ENCODE measurements at places on chromosomes 2 and 18.

GRCh38 chr2:180161415-180161814 lies 154.3 kb upstream of the CWC22 start:
- no peak for DNase-seq

GRCh38 chr2:236835307-236836024 lies 250.2 kb upstream of the COPS8 start:
- DNase-seq = no peak

- DNase-seq = no peak
Measured at GRCh38 chr2:239575931-239576445, 175.2 kb upstream of the HDAC4 start.

DNA sequence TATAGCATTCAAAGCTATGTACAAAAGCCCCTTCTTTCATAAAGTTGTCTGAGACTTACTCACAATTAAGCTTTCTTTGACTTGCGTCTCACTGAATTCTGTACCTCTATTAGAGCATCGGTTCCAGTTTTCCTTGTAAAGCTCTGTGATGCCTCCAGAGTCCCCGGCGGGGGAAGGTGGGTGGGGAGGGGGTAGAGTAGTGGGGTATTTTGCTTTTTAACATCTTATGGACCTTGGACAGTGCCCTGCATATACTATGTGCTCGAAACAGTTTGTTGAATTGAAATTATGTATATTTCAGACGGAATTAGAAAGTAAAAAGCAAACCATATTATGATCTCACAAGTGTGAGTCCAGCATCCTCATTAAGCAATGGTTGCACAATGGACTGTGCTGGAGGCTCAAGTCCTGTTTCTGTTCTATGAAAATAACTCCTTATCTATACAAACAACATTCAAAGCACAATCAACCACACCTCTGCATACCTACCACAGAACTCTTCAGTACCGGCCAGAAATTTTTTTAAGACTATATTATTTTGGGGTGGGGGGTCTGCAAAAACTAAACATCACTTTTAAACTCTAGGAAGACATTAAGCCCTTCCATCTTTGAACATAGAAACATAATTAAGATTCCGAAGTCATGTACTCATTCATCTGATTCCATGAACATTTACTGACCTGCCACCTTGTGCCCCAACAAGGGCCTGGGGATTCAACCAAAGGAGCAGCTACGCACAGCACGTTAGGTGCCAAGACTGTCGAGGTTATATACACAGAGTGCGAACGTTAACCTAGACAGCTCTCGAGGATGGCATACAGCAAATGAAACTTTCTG lies 908 bp downstream of the STAT1 start:
- DNase-seq = no peak

DNA sequence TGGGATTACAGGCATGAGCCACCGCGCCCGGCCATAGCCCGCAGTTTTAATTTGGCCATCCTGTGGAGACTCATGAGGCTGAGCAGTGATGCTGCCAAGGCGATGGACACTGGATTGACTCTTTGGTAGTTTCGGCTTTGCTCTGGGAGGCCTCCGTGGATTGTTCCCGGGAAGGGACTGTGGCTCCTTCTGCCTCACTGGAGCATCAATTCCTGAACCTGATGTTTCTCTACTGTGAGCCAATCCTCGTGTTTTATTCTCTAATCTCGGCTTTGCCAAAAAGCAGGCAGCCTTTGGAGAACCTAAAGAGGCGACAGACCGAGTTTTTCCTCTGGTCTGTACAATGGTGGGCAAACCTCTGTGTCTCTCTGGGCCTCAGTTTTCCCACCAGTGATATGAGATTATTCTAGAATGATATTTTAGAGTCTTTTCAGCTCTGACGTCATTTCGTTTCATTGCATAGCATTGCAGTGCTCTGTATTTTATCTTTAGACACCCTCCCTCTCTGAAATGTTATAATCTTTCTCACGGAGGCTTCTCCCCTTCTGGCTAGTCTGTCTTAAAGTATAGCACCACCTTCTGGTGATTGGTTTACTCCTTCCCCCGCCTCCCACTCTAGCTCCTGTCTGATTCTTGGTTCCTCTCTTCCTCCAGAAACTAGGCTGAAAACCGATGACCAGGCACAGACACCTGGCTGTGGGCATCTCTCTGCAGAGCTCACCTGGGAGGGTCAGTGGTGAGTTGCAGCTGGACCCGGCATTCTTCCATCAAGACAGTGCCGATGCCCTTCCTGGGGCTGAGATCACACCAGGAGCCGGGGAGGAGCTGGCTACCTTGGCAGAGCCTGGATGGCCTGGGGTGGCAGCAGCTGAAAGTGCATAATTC lies 341.3 kb downstream of the MYCN start:
- peak; percentile 29 for DNase-seq

DNA sequence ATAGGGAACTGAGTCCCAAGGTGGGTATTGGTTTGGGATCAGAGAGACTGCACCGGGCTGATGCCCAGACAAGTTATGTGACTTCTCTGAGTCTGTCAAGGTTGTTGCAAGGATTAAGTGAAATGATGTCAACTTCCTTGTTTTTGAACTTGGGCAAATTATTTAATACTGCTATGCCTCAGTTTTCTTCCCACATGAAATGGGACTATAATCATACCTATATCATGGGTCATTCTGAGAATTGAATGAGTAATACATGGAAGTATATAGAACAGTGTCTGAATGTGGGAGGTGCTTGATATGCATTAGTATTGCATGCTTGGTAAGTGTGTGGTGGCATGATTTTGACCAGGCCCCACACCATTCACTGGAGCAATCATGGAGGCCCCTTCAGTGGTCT lies 99.0 kb downstream of the PRKCE start:
- DNase-seq = no peak

- DNase-seq = no peak
Measured at GRCh38 chr18:294566-294965, 26.7 kb upstream of the THOC1 start.

GRCh38 chr2:64658269-64658668 lies 4.6 kb upstream of the SERTAD2 start:
- DNase-seq = no peak

GRCh38 chr2:172339371-172340010 lies 87.9 kb upstream of the ITGA6 start:
- DNase-seq = peak; percentile 31

DNA sequence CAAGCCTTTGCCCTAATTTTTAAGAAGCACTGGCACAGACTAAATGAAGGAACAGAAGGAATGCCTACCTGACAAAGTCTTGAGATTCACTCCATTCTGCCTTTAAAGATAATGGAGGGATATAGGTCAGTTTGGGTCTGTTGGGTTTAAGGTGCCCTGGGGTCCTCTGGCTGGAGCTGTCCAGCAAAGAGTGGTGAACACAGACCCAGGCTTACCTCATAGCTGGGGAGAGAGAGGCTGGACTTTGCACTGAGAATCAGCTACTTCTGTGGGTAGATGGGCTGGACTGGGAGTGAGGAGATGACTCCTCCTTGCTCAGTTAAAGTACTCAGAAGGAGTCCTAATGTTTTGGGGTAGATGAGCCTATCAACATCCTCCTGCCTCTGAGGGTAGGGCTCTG lies 64.4 kb upstream of the CXCR4 start:
- no peak for DNase-seq

DNA sequence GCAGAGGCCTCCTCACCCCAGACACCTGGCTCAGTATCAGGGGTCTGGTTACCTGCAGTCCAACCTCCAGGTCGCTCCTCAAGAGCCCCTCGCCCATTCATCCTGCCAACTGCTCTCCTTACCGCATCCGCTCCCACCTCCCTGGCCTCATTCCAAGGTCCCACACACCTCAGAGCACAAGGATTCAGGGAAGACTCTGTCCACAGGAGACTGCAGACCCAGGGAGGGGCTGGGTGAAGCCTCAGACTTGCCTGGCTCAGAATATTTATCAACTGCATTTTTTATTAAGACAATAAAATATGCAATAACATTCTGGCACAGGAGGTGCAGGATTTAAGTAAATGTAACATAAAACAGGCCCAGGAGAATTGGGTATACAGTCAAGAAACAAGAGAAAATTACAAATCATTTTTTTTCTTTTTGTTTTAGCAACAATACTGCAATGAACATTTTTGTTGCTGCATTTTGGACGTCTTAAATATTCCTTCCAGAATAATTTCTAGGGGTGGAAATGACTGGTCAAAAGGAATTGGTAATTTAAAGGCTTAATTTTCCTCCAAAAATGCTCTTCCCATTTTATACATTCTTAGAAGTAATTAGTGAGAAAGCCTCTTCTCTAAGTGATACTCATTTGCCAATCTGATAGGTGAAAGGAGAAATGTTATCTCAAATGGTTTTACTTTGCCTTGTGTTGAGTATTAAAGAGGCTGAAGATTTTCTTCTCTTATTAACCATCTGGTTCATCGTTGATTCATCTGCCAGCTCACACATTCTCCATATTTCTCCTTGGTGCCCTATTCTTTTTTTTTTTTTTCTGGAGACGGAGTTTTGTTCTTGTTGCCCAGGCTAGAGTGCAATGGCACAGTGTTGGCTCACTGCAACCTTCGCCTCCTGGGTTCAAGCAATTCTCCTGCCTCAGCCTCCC lies 42.5 kb downstream of the TEX44 start:
- no peak for DNase-seq

GRCh38 chr18:52333860-52334259 lies 6.1 kb upstream of the DCC start:
- DNase-seq = no peak
